ENCODE measurements at places on chromosomes 7 and 10.

- DNase-seq, result no peak
These were observed at the start of gene CARD11 for GRCh38 chr7:3043544-3044371. CARD11 (minus strand) TSS chr7:3043867; CDS start chr7:2958506, 85,361 bp downstream.

DNA sequence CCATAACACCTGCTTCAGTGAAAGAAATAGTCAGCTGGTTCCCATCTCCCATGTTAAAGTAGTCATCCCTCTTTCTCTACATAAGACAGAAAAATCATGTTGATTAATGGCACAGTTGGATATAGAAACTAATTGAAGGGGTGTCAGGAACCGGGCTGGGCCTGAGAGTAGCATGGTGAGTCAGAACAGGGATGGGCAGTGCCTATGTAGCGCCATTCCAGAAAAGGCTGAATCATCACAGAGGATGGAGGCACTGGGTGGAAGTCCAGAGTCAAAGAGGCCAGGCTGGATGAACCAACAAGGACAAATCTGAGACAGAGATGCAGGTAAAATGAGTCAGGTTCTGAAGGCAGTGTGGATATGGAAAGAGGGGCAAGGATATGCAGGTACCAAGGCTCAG, 201.2 kb downstream of the LHFPL3 start:
- no peak for DNase-seq

DNA sequence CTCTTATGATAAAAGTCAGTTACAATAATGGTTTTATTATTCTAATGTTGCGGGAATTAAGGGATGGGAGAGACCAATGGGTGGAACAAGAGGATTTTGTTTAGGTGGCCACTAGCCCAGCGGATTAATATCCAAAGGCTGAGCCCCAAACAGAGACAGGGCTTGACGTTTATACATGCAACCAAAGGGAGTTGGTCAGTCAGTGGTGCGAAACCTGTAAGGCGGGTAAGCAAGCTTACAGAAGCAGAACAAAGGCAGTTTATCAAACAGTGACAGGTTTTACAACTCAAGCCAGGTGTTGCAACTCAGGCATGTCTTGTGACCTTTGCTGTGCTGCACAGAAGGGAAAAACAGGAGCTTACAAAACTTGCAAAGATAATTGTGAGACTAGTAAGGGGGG, 622.9 kb upstream of the MBL2 start:
- no peak for DNase-seq

DNA sequence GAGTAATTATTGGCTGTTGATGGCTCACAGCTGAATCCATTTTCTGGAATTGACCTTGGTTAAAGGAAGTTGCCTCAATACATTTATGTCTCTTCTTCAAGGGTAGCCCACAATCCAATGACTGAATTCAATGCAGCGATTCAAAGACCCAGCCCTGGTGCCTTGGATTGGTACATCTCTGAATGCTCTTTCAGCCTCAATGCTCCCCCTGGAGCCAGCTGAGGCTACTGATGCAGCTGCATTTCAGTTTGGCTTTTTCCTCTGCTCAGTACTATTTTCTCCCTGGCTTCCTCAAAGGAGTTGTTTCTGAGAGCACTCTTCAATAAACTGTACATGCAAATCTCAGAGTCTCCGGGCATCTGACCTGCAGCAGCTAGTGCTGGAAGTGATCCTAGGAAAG, 633 bp upstream of the EBLN1 start:
- DNase-seq, result no peak

DNA sequence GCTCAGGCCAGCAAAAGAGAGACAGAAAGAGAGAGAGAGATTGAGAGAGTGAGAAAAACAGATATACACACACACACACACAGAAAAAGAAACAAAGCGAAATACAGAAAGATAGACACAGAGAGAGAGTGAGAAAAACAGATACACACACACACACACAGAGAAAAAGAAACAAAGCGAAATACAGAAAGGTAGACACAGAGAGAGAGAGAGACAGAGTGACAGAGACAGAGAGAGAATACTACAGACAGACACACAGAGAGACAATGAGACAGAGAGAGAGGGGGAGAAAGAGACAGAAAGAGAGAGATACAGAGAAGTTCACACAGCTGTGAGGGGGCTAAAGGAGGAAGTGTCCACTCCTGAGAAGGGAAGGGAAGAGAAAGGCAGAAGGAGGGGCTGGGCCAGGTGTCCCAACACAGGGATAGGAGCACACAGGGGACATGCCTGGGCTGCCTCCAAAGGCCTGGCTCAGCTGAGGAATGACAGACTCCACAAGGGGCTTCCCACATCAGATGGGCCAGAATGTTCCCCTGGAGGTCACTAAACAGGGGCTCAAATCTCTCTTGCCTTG, 4.3 kb downstream of the GCK start:
- no peak for DNase-seq

GRCh38 chr10:59456199-59456598, 93.8 kb upstream of the FAM13C start:
- no peak for DNase-seq

DNA sequence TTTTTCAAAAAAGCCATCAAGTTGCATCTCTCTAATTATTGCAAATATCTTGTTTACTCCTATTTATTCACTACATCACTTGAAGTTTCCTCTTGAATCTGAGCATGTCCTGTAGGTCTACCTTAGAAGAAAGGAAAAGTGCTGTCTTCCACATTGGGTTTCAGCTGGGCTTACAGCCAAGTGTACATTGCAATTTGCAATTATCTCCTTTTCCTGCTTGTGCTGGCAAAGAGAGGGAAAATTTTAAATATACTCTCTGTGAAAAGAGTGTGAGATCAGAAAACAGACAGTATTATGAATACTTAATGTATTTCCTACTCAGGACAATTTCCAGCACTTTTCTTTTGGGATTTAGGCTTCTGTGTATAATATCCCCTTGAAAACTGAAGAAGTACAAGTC, 839.7 kb downstream of the CNTNAP2 start:
- DNase-seq, result no peak

Data from NCI-H524 (cell line).